Activated naive CD4-positive, alpha-beta T cell treated with Interleukin-2 at 50 U/mL for 16 hours (primary cell): ENCODE measurements at places on chromosomes 4 and X.
A peak's percentile ranks its signal among the peaks of the same experiment; 100 is the strongest.

DNA sequence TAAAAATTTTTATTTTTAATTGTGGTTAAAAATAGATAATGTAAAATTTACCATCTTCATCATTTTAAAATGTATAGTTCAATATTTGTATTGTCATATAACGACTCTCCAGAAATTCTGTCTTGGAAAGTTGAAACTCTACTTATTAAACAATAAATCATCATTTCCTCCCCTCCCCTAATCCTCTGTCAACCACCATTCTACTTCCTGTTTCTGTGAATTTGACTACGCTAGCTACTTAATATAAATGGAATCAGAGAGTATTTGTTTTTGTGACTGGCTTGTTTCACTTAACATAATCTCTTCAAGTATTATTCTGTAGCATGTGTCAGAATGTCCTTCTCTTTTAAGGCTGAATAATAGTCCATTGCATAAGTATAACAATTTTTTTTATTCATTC lies 729.0 kb upstream of the AADAT start:
- DNase-seq, result no peak

- DNase-seq, result no peak
Measured at GRCh38 chr4:47000406-47000805, 7.0 kb upstream of the GABRA4 start.

DNA sequence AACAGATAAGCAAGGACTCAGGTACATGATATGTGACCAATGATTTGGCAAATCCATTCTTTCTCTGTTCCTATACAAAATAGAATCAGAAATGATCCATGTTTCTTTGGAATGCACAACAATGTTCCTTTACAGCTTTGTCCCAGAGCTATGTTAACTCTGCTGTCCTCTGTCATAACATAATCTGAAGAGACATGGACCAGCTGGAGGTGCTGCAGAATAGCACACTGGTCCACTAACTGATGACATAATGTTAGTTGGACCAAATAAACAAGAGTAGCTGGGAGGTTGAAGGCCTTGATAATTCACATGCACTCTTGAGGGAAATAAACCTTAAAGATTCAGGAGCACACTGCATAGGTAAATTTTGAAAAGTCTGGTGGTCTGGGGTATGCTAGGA lies 23.0 kb upstream of the DHX15 start:
- no peak for DNase-seq

DNA sequence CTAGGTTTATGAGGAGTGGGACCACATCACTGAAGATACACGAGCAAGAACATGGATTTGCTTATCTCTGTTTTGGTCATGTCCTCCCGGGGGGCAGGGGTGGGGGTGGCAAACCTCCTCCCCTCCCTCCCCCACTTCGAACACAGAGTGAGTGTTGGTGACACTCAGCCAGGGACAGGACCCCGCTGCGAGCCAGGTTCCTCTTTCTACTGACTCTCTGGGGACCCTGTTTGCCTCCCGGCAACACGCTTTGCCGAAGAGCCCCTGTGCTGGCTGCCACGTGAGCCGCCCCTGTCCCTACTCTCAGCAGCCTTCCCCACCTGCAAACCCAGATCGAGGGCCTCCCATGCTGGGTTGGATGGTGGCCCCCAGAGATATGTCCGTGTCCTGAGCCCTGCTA lies 34.7 kb downstream of the P2RY8 start:
- no peak for DNase-seq

- no peak for DNase-seq
Measured at GRCh38 chrX:70554523-70554922, 109.9 kb downstream of the DLG3 start.

GRCh38 chrX:107625739-107626138 lies 2.6 kb upstream of the PRPS1 start:
- no peak for DNase-seq

DNA sequence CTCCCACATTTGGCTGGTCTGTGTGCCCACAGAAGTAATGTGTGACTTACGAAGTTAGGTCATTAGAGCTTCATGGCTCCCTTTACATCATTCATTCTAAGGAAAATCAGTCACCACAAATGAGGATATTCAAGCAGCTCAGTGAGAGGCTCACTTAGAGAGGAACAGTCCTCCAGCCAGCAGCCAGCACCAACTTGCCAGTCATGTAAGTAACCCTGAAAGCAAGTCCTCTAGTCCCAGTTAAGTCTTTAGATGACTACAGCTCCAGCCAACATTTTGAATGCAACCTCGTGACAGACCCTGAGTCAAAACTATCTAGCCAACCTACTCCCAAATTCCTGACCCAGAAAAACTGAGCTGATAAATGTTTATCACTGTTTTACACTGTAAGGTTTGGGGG lies 71.3 kb downstream of the LRBA start:
- no peak for DNase-seq

- no peak for DNase-seq
Measured at GRCh38 chrX:9539605-9540387, 74.9 kb downstream of the TBL1X start.

GRCh38 chrX:113833096-113834055 lies 750.5 kb upstream of the HTR2C start:
- DNase-seq, result no peak

DNA sequence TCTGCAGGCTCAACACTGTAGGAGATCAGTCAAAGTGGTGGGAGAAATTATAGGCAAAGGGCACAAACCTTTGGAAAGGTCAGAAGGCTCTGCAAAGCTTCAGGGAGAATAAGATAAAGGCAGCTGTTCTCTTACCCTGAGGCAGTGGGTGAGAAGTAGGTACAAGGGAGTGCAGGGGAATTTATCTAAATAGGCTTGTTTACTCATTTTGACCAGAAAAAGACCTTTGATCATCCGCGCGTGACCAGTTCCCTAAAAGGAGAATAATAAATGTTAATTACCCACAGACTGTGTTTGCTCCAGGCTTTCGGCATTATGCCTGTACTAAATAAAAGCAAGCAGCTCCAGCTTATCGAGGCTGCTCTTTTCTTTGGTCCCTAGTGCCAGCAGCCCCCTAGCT lies 9.3 kb downstream of the FGFBP2 start:
- no peak for DNase-seq

GRCh38 chrX:24229400-24229879 lies 79.9 kb downstream of the ZFX start:
- DNase-seq, result no peak

DNA sequence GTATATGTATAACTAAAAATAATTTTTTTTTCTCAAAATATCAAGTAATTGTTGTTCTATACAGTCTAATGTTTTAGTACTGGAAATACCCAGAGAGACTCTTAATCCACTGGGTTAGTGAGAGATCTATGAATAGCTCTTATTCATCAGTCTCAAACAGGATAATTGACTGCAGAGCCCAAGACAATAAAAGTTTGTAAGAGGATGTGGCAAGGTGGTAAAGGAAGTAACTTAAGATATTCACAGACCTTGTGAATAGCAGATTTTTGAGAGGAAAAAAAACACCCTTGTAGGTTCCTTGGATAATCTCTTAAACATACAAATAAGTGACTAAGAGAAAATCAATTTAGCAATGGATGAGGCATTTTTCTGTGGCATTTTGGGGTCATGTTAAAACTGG lies 210.9 kb upstream of the FAM241A start:
- no peak for DNase-seq

GRCh38 chr4:83552924-83553323 lies 17.0 kb downstream of the GPAT3 start:
- no peak for DNase-seq

GRCh38 chrX:12985331-12985730 lies 10.4 kb downstream of the TMSB4X start:
- DNase-seq, result no peak

DNA sequence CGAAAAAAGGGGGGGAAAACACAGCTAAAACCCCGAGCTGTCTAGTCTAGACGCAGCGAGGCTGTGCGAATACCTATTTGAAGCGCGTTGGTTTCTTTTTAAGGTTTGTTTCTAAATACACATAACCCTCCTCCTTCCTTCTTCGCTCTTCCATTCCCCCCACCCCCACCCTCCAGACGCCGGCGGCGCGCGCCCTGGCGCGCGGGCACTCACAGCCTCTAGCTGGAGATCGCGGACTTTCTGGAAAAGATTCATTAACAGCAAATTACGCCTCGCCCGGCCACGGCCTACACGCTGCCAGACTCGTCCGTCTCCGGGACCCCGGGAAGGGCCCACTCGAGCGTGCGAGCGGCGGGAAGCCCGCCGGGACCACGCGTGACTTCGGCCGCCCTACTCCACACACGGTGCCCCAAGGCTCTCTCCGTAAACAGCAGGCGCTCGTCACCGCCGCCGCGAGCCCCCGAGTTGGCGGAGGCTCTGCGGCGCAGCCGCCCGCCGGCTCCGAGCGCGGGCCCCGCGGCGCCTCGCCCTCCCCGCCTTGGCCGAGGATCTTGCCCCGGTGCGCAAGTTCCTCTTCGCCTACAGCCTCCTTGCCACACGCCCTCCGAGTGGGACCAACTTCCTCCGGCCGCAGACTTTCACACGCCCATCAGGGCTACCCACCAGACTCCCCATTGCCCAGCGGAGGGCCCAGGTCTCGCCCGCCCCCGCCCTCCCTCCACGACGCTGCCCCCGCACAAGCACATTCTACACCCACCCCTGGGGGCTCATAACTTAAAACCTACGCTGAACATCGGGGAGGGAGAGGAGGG lies 2.0 kb downstream of the BCOR start:
- peak; percentile 33 for DNase-seq

DNA sequence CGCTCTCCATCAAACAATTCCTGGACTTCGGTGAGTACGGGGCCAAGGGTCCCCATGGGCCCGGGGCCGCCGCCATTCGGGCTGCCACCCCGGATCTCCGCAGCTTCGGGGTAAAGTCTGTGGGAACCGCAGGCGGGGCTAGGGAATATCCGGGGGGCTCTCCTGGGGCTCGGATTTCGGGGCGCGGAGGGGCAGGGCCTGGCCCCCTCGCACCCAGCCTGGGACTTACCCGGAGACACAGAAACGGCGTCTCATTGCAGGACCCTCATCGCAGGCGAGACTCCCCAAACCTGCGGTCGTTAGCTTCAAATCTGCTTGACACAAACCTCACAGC lies 413 bp downstream of the PDK3 start:
- DNase-seq, result no peak

GRCh38 chr4:113760795-113761619 lies 531 bp downstream of the CAMK2D start:
- peak; percentile 54 for DNase-seq

DNA sequence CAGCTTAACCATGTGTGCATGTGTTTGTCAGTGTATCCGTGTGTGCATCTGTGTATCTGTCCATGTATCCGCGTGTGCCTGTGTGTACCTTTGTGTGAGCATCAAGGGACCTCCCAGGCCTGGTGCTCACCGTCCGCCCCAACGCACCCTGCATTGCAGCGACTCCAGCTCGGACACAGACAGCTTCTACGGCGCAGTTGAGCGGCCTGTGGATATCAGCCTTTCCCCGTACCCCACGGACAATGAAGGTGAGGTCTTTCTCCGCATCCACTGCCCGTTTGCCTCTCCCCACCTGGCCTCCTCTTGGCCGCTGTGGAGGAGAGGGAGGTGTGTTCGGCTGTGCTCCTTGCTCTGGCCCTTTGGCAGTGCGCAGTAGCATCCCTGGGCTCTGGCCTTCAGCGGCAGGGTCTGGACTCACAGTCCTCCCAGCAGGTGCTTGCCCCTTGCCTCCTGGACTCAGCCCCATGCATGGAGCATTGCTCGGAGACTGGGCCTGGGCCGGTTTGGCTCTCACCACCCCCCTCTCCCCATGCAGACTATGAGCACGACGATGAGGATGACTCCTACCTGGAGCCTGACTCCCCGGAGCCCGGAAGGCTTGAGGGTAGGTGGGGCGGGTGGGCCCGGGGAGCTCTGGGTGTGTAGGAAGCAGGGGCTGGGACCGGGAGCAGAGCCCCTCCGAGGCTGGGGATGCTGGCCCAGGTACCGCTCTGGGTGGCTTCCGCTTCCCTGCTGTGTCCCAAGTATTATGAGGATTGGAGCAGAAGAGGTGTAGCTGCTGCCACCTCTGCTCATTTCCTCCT lies 16.4 kb upstream of the ADD1 start:
- no peak for DNase-seq

DNA sequence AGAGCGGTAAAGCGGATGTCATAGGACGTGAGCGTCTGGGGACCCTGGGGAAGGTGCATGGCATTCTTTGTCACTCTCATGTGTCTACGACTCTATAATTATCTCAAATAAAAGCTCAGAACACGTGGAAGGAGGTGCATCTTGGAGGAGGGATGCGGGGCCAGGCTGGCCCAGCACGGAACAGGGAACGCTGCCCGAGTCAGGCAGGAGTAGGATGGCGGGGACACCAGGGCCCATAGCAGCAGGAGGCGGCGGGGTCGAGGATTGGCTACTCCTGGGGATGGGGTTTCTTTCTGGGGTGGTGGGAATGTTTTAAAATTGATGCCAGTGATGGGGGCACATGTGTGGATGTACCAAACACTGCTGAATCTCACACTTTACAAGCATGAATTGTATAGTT lies 5.4 kb upstream of the HTRA3 start:
- no peak for DNase-seq
